ENCODE measurements at places on chromosomes 12 and 14.

GRCh38 chr12:91380631-91381030 is 198.0 kb upstream of the DCN start:
- no peak for DNase-seq

GRCh38 chr12:75816897-75817296 is 214.7 kb downstream of the PHLDA1 start:
- no peak for DNase-seq

DNA sequence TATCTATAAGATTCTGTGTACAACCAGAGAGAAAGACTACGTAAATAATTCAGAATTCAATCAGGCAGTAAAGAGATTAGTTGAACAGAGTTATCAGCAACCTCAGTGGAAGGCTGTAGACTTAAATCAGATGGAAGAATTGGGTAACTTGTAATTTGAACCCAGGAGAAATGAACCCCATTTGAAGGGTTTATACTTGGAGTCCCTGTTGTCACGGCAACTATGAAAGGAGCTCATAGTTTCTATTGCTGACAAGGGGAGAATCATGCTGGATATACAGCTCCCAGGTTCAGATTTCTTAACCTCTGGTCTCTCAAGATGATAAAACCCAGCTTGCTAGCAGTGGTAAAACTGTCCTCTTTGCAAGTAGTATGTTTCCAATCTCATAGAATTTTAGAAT is 54.4 kb upstream of the BMP4 start:
- DNase-seq = no peak

- DNase-seq = no peak
Observed at GRCh38 chr12:27779416-27779919, 565 bp upstream of the KLHL42 start.

GRCh38 chr12:101204602-101205304 is 5.3 kb downstream of the SLC5A8 start:
- no peak for DNase-seq

DNA sequence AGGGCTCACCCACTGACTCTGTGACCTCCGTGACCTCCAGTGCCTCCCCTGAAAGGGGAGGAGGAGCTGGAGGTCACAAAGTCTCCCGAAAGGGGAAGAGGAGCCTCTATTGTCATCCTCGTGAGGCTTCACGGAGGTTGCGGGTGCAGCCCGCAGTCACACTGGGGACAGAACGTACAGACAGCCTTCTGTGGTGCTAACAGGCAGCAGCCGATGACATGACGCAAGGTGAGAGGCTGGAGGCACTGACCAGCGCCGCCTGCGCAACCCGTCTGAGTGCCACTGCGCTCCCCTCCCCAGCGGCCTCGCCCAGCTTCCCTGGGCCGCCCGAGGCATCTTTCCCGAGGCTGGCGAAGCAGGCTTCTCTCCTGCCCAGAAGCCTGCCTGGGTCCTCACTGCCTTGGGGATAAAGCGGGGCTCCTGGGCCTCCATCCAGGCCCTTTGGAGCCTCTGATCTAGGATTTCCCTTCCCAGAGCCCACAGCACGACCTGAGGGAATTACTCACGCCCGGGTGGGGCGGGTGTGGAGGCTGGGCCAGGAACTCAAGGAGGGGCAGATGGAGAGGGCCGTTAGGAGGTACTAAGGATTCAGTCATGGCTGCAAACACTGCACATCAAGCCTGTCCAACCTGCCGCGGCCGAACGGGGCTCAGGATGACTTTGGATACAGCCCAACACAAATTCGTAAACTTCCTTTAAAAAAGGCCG is 12.3 kb upstream of the LBHD2 start:
- no peak for DNase-seq

- no peak for DNase-seq
Observed at GRCh38 chr12:131391399-131391798, 319.5 kb upstream of the SFSWAP start.

DNA sequence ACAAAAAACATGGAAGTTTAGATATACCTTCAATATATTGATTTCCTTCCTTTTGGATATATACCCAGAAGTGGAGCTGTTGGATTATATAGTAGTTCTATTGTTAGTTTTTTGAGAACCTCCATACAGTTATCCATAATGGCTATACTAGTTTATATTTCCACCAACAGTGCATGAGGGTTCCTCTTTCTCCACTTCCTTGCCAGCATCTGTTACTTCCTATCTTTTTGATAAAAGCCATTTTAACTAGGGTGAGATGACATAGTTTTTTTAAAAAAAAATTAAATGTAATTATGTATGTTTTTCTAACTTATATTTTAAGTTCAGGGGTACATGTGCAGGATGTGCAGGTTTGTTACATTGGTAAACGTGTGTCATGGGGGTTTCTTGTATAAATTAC is 10.0 kb upstream of the SLC38A4 start:
- DNase-seq = no peak

GRCh38 chr14:55711175-55711811 is 131.3 kb downstream of the KTN1 start:
- DNase-seq = no peak

GRCh38 chr12:84038242-84038641 is 874.4 kb downstream of the SLC6A15 start:
- DNase-seq = no peak

GRCh38 chr12:3284405-3284804 is 206.6 kb upstream of the PRMT8 start:
- DNase-seq = no peak

- DNase-seq = no peak
Observed at GRCh38 chr14:36667679-36668078, 6.0 kb downstream of the PAX9 start.

DNA sequence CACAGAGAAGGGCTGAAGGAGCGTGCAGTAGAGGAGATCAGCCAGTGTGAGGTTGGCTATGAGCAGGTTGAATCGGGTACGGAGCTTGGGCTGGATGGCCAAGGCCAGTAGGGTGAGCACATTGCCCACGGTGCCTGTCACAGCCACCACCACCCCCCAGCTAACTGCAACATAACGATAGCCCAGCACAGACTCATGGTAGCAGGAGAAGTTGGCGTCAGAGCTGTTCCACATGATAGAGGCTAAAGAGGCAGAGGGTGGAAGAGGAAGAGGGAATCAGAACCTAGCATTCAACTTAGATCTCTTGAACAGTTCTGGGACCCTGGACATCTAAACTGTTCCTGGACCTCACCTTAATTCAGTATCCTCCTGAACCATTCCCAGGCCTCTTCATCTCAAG is 668 bp downstream of the GPR84 start:
- DNase-seq = no peak

Measured in stimulated activated CD8-positive, alpha-beta memory T cell treated with anti-CD3 and anti-CD28 coated beads, Interleukin-2, amount 100 ng/mL, for 1 hour (primary cell).